ENCODE measurements at places on chromosomes 1 and 21.

DNA sequence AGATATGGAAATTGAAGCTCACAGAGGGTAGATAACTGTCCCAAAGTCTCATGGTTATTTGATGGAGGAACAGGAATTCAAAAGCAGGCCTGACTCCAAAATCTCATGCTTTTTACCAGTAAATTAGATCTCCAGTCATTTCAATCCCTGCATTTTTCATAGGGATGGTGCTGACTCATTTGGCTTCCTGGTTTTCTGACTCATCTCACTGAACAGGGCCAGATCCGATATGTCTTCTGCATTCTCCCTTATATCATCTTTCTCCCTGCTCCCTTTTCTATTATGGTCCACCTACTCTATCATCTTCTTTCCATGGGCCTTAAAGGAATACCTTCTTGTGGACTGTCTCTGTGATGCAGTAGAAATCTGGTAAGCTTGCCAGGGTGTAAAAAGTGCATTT lies 187.2 kb downstream of the FGGY start:
- no peak for DNase-seq

DNA sequence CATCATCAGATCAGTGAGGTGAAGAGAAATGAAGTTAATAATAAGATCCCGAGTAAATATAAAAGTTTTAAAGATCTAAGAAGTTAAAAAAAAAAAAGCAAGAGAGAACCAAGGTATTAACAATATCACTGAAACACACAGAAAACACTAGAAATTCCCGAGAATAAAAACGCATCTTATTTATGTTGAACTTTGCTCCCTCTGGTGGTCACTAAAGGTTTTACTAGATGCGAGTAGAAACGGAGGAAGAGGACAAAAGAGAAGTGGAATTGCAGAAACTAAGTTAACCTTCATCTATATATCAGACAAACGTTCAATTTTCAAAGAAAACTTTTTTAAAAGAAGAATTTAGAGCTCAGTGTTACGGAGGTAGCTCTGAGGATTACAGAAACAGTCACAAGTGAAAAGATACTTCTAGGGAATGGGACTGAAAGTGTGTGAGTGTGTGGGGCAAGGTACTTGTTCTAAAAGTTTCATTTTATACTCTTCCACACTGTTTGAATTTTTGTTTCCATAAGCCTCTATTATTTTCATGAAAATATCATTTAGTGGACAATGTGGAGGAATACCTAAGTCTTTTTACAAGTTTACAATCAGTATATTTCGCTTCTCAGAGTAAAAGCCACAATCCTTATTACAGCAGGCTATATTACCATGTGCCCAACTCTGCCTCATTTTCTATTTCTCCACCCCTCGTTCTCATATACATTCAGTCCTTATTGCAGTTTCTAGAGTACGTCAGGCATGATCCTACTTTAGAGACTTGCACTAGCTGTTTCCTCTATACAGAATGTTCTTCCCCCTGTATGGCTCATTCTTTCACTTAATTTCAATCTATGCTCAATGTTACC lies 19.7 kb downstream of the ACBD6 start:
- DNase-seq = no peak

- no peak for DNase-seq
Measured at GRCh38 chr1:203103216-203103615, 17.4 kb upstream of the MYOG start.

- DNase-seq = no peak
Measured at GRCh38 chr1:31591425-31592093, 15.2 kb downstream of the TINAGL1 start.

- no peak for DNase-seq
Measured at GRCh38 chr1:110134050-110134595, 16.2 kb upstream of the SLC6A17 start.

DNA sequence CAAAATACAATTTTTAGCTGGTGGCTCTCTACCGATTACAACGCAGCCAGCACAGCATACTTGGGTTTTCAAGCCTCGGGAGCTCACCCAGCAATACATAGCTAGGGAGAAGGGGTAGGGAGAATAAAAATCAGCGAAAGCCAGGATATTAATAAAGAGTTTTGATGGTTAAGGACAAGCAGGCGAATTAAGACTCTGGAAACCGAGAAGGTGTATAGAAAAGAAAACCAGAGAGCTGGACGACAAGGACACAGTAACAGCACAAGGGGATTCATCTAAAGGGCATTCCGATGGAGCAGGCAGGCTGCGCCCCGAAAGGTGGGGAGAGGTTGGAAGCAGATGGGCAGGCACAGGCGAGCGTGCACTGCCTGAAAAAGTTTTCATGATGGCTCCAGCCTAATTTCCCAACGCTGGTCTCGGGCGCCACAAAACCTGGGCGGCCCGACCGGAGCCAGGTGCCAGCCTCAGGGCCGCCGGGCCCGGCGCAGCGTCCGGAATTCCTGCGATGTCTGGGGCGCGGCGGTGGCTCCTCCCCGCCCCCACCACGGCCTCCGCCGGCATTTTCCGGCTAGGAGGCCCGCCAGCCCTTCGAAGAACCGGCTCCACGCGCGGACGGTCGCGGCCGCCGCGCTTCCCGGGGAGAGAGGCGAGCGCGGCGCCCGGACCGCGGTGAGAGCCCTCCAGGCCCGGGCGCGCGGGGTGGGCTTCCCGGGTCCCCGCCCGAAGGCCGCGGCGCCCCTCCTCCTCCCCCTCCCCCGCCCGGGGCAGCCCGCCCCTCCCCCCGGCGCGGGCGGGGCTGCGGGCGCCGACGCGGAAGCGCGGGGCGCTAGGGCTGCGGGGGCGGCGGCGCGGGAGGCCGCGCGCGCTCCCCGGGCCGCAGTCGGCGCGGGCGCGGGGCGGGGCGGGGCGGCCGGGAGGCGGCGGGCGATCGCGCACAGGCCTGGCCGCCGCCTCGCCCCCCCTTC lies 774 bp upstream of the DYRK1A start:
- DNase-seq = peak; percentile 32

DNA sequence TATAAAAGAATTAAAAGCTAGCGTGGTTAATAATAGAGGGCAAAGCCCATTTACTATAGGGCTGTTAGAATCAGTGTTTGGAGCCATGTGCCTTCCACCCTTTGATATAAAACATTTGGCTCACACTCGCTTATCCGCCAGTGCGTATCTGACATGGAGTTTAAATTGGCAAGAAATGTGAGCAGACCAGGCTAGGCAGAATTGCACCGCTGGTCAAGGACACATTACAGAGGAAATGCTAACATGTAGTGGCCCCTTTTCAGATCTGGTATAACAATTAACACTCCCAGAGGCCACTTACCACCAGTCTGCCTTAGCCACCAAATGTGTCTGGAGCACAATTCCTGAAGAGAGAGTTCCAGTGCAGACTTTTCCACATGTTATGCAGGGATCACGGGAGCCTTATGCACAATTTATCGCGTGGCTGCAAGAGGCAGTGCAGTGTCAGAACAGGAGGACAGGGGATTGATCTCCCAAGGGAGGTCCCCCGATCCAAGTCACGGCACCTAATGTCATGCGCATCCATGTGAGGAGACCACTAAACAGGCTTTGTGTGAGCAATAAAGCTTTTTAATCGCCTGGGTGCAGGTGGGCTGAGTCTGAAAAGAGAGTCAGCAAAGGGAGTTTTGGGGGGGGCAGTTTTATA lies 14.0 kb downstream of the GSTM3 start:
- no peak for DNase-seq

GRCh38 chr1:38958967-38959366 lies 17.3 kb upstream of the RHBDL2 start:
- DNase-seq = no peak

GRCh38 chr1:156591432-156592157 lies at the start of gene NAXE:
Gene NAXE (plus strand): TSS chr1:156591776. CDS start chr1:156591805, 29 bp downstream.
- DNase-seq = peak; percentile 55

- no peak for DNase-seq
Measured at GRCh38 chr21:15247613-15248012, 182.8 kb upstream of the NRIP1 start.

GRCh38 chr1:195458365-195458764 lies 1149.9 kb downstream of the KCNT2 start:
- no peak for DNase-seq

- DNase-seq = no peak
Measured at GRCh38 chr1:21904704-21905520, 32.2 kb downstream of the HSPG2 start.
